Activated CD8-positive, alpha-beta memory T cell treated with anti-CD3 and anti-CD28 coated beads for 4 hours (primary cell): ENCODE measurements at places on chromosomes 1 and 21.
A peak's percentile ranks its signal among the peaks of the same experiment; 100 is the strongest.

DNA sequence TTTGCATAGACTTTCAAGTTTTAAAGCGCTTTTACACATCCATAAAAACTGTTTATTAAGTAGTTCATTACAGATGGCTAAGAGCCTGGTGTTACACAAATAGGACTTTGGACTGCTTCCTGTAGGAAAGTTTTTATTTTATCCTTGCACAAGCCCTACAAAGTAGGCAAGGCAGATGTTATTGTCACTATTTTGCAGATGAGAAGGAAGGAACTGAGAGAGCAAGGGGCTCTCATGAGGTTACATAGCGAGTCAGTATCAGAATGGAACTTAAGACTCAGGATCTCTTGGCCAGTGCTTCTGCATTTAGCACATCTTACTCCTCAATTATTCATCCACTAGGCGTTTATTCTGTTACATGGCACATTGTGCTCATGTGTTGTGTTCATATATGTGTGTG lies 2.6 kb upstream of the MAPKAPK2 start:
- no peak for DNase-seq

DNA sequence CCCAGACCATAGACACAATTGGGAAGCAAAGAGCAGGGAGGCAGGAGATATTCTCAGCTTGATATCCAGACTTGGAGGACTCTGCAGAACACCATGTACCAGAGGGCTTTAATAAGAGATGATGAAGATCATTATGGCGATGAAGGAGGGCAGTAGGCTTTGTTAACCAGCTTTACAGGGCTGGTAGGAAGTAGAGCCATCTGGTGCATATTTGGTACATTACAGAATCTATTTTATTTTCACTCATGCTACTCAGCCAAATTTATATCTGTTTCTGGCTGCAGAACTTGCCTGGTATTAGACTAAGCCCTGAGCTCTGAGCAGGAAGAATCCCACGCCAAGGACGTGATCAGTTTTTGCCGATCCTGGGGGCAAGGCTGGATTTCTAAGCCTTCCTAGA lies 61.8 kb upstream of the SYT6 start:
- DNase-seq = no peak

GRCh38 chr1:212791261-212791675 lies 309 bp downstream of the NSL1 start:
- DNase-seq = no peak

DNA sequence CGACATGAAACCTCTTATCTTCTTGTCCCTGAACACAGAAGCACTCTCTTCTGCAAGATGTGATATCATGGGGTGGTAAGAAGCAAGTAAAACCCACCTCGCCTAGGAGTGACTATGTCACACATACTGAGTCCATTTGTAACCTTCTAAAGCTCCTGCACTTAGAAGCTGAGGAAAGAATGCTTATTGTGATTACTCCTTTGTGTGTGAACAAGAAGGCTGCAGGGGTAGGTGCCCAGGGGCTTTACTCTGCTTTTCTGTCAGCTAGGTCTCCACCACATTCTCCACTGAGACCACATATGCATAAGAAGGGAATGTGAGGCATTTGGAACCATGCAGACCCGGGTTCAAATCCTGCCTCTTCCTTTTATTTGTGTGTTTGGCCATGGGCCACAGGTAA lies 144.3 kb downstream of the DMRTA2 start:
- no peak for DNase-seq

DNA sequence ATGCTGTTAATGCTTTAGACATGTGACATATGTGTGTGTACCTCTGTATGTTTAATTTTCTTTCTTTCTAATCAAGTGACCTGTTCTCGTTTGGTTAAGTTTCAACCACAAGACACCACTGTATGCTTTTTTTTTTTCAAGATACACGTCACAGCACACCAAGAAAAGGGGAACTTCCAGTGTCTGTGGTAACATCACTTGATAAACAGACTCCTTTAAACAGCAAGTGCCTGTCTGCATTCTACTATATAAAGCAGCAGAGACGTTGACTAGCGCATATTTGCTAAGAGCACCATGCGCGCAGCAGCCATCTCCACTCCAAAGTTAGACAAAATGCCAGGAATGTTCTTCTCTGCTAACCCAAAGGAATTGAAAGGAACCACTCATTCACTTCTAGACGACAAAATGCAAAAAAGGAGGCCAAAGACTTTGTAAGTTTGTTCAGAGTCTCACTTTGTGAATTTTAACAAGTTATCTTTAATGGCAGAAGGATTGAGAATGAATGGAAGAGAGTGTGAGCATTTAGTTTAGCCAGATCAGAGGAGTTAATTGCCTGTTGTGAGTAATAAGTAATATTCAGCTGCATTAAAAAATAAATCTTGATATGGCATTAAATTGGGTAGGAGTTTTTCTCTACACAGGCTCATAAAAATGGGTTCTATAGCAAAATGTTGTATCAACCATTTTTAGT lies at the start of gene RGS1:
TSS of gene RGS1 (plus strand) at position 275 of the 691 bp plus-strand sequence. CDS start at position 295, 20 bp downstream.
- peak; percentile 20 for DNase-seq
